ENCODE measurements at places on chromosomes 16 and 17.

GRCh38 chr17:80153004-80153403 is 6.1 kb upstream of the EIF4A3 start:
- no peak for DNase-seq

- no peak for DNase-seq
These were observed 119.6 kb downstream of the CCDC182 start for GRCh38 chr17:57625511-57625910.

- DNase-seq = no peak
These were observed 456.9 kb downstream of the TOX3 start for GRCh38 chr16:52090080-52090479.

- DNase-seq = no peak
These were observed 87.5 kb upstream of the SDK2 start for GRCh38 chr17:73731733-73732132.

DNA sequence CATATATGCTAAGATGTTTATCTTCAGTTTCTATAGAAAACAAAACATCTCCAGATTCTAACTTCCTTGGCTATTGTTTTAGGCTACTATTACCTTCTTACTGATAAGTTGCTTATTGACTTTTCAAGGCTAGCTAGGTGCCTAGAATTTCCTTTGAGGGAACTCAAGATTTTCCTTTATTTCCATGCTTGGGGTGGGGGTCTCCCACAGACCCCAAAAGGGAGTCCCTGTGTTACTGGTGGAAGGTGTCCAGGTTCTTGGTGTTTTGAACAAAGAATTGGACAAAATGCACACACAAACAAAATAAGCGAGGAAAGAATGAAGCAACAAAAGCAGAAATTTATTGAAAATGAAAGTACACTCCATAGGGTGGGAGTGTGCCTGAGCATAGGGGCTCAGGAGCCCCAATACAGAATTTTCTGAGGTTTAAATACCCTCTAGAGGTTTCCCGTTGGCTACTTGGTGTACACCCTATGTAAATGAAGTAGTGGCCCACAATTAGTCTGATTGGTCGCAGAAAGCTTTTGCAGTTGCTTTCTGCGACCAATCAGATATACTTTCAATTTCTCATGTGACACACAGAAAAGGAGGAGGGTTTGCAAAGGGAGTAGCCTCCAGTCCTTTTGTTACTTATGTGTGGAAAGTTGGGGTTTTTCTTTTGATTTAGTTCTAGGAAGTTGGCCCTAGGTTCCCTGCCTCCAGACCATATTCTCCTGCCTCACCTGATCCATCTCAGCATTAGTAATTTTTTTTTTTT is 67.5 kb downstream of the MARF1 start:
- DNase-seq = no peak

- no peak for DNase-seq
These were observed 39.9 kb downstream of the ADCY7 start for GRCh38 chr16:50306287-50306686.

DNA sequence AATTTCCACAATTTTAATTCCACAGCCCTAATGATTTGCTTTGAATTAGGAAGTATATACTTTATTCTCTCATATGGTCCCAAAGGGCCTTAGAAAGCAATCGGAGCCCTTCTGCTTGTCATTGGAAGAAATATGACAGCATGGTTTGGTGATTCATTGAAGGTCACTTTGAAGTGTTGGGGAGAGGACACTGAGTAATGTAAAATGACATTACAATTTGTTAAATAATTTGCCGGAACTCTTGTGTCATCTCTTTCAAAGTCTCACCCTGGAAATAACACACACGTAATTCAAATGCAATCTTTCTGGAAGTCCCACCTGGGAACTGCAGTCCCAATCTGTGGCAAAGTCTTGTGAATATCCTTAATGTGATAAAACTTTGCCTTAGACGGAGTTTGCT is 59.8 kb downstream of the BMERB1 start:
- DNase-seq = no peak

GRCh38 chr16:6018848-6019489 is 921.4 kb upstream of the EEF2KMT start:
- DNase-seq = no peak

DNA sequence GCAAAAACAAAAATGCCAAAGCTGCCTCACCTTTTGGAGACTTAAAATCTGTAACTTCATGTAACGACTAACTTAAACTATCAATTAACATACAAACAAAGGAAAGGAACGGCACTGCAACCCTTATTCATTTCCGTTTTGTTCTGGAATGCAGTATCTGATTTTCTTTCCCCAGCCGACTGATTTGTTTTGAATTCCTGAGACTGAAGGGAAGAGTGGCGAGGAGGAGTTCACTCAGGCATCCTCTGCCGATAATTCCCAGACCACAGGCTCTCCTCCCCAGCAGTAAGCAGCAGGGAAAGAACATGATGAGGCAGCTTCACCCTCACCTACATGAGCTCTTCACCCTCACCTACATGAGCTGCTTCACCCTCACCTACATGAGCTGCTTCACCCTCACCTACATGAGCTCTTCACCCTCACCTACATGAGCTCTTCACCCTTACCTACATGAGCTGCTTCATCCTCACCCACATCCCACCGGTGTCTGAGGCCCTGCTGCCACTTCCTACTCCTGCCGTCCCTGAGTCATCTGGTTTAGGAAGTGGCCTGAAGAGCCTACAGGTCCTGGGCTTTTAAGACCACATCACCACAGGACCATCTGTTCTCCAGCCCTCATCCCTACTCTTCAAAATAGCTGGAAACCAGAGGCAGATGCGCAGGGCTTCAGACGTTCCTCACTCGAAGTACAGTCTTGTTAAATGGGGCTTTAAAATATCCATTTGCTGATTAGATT is 168.0 kb upstream of the RPH3AL start:
- DNase-seq = no peak

DNA sequence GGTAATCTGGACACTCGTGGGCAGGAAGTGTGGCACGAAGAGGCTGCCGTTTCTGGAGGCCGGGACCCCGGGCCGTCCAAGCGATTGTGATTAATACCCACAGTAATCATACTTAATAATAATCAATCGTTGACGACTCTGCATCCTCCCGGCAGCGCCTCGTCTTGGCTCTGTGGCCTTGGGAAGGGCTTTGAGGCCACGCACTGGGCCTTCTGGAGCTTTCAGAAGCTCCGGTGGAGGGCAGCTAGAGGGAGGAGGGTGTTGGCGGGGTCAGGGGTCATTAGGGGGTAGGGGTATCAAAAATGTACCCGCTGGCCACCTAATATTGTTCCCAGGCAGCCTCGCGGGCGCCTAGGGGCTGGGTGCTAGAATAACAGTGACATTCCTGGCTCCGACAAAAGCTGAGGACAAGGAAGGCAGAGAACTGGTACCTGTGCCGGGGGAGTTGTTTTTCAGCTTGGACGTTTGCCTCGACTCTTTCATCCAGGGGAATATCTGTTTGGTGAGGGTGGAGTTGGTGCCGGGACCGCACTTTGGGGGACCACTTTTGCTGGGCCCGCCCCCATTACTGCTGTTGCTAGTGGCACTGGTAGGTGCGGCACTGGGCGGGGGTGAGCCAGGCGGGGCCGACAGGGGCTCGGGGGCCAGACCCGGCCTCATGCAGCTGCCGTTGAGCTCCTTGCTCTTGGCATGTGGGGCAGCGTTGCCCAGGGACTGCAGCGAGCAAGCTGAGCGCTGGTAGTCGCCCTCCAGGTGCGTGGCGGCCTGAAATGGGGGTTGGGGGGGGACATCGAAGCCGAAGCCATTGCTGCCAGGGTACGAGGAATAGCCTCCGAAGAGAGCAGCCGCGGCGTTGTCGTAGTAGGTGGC is 6.9 kb upstream of the HOXB2 start:
- DNase-seq = no peak

GRCh38 chr17:66675991-66676371 is 158.9 kb upstream of the CACNG5 start:
- peak; percentile 77 for DNase-seq

GRCh38 chr16:84829168-84829965 is 9.6 kb downstream of the CRISPLD2 start:
- DNase-seq = no peak

GRCh38 chr17:41505007-41505808 is at the start of gene KRT13:
KRT13 (minus strand) TSS chr17:41505612; CDS start chr17:41505550, 62 bp downstream.
- DNase-seq = peak; percentile 36

DNA sequence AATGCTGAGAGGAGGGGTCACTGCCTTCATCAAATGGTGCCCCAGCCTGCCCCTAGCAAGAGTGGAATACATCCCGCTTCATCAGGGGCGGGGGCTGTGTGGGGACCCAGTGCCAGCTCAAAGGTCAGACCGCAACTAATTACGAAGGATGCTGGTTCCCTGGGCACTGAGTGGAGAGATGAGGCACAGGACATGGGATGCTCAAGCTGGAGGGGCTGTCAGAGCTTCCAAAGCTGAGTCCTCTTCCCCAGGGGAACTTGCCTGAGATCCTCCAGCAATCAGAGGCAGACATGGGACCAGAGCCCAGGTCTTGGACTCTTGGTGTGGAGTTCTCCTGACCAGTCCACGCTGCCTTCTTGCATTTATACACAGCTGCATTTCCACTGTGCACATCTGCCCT is 18.9 kb downstream of the UNC45B start:
- no peak for DNase-seq

DNA sequence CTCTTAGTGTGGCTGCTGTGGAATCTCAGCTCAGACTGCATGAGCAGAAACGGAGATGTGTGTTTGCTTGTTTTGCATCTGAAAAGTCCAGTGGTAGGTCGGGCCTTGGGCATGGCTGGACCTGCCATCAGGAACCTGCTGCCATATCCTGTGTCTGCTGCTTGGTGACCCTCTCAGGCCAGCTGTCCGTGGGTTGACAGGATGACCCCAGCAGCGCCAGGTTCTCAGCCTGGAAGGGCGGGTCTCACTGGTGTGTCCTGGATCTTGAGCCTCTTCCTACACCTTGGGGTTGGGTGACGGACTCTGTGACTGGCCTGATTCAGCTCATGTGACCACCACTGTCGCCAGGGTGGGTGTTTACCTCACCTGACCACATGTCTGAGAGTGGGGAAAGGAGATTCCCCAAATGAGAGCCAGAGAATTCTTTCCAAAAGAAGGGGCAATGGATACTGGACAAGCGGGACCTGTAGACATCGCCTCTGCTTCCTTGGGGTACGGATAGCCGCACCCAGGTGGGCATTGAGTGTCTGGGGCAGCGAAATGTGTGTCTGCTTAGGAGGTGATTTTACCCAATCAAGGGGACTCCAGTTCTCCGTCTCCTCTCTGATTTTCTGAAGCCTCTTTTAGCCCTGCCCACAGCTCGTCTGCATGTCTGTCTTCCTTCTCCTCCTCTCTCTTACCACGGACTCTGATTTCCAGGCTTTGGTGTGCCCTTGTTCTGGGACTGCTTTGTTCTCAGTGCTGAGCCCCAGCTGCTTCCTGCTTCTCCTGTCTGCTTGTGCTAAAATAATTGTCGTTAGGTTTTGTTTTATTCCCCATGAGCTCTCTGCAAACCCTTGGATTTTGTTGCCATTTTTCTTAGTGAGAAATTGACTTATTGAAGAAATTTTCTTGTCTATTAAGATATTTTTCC is 399.7 kb downstream of the CPPED1 start:
- DNase-seq = no peak

- no peak for DNase-seq
These were observed 239.7 kb downstream of the XYLT1 start for GRCh38 chr16:17230932-17231581.

GRCh38 chr17:69945698-69946185 is 129.3 kb upstream of the KCNJ16 start:
- no peak for DNase-seq

- DNase-seq = peak; percentile 77
These were observed 131.5 kb upstream of the RCVRN start for GRCh38 chr17:10036511-10037061.

- DNase-seq = no peak
These were observed 30.0 kb upstream of the ANKRD40CL start for GRCh38 chr17:50797135-50797810.

GRCh38 chr17:55386796-55387332 is 34.8 kb downstream of the MMD start:
- DNase-seq = no peak

DNA sequence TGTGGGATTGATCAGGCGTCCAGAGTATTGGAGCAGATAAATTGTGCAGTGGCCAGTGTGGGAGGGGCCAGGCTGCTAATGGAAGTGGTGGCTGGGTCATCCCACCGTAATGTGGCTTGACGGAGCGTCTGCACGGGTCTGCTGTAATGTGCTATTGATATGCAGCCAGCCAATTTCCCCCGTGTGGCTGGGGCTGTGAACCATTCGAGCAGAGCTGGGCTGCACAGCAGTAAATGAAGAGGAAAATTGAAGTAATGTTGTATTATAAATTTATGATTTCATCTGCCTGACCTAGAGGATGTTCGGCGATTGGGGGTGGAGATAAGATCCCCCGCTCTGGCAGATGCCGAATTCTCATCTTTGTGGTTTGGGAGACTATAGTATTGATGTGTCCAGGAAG is 121.5 kb downstream of the CCDC182 start:
- no peak for DNase-seq

- no peak for DNase-seq
These were observed 21.5 kb upstream of the TMEM92 start for GRCh38 chr17:50252781-50253180.

DNA sequence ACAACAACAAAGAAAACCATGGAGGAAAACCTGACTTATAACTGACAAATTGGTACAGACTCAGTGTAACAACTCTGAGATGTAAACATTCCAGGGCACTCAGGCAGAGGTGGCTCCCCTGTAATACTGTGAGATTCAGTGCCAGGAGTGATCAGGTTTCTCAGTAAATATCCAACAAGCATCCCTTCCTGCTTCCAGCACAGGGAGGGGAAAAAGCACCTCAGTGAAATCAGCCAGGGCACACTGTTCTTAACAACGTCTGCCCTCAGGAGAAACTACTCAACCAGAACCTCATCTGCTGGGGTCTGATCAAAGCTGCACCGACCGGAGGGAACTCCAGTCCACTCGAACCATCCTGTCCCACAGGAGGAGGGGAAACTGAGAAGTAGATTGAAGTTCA is 52.3 kb downstream of the AMFR start:
- no peak for DNase-seq

- peak; percentile 47 for DNase-seq
These were observed 8.4 kb downstream of the UBALD2 start for GRCh38 chr17:76273445-76274111.

GRCh38 chr16:4795828-4796572 is 831 bp downstream of the SMIM22 start:
- DNase-seq = no peak

DNA sequence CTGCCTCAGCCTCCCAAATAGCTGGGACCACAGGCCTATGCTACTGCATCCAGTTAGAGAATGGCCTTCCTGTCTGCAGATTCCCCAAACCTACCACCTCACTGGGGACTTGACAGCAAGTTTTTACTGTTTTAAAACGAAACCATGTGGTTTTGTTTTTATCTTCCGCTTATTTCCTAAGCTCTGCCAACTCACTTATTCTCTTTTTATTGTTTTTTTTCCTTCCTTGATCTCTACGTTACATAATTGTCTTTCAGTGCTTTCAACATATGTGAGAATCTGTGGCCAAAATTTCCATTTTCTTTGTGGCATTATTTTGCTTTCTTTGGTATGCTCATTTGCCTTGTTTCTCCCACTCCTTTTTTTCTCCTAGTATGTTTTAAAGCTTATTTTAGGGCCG is 14.6 kb upstream of the SLC38A7 start:
- no peak for DNase-seq

- DNase-seq = no peak
These were observed 72.7 kb downstream of the CYLD start for GRCh38 chr16:50814541-50814940.

GRCh38 chr16:30996985-30997724 is 12.1 kb downstream of the HSD3B7 start:
- DNase-seq = peak; percentile 86
